OCI-LY7 (cell line): ENCODE measurements at places on chromosomes 13 and 19. TPM values are rescaled to one million over a fixed set of nuclear protein-coding genes. Genes with fewer than 3 reads are reported as not detected.

ZNF850 gene
- 8.4 and 9.5 TPM in 2 replicates for total RNA-seq

IQCN gene
- 1.1 and 2.6 TPM in 2 replicates for total RNA-seq

DNA sequence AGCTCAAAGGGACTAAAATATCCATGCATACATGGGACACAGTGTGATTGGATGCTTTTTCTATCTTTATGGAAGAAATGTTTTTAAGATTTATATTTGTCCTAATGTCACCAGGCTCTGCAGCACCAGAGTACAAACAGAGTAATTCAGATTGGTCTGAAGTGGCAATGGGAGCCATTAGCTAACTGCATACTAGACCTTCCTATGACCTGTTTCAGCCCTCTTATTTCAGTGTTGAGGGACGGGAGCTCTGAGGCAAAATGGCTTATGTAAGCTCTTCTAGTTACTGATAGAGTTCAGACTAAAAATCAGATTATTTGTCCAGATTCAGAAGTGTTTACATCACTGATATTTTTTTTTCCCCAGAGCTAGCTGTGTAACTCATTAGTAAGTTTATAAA is 4.9 kb downstream of the SLAIN1 start:
- no peak for DNase-seq

GRCh38 chr19:54431255-54431838 is 16.1 kb downstream of the TTYH1 start:
- no peak for DNase-seq

- DNase-seq, result no peak
These were observed 967 bp upstream of the NR2C2AP start for GRCh38 chr19:19204181-19204580.
